ENCODE measurements at places on chromosomes 5 and 9. TPM values are rescaled to one million over a fixed set of nuclear protein-coding genes. Genes with fewer than 3 reads are reported as not detected.

Gene GALNT12
- 0.38 TPM for total RNA-seq

Gene C9
- not detected for total RNA-seq

Gene RMRP
- 10,677 TPM for total RNA-seq

Gene TMOD1
- total RNA-seq: 151 TPM

Gene PCDHGA3
- 22.9 TPM for total RNA-seq

- DNase-seq: peak; percentile 74
Observed at GRCh38 chr5:141369994-141370848, at the start of gene PCDHGB3. Gene PCDHGB3, plus strand, starts transcription at chr5:141370242. Its CDS starts 153 bp downstream, at chr5:141370395.

- no peak for DNase-seq
Observed at GRCh38 chr5:137051161-137051560, 448.0 kb downstream of the SPOCK1 start.

- no peak for DNase-seq
Observed at GRCh38 chr9:120464176-120464886, 115.6 kb downstream of the CDK5RAP2 start.

DNA sequence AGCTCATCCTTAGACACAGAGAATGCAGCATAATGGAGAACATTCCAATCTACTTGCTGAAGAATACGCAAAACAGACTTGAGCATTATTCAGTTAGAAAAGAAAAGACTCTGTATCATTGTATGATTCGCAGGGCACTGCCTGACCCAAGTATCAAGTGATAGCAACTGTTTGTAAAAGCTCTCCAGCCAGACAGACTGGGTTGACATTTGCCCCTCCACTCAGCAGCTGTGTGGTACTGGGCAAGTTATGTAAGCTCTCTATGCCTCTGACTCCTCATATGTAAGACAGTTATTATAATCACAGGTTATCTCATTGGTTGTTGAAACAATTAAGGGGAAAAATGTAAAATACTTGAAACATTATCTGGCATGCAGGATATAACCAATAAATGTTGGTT lies 505.0 kb downstream of the ELAVL2 start:
- no peak for DNase-seq

DNA sequence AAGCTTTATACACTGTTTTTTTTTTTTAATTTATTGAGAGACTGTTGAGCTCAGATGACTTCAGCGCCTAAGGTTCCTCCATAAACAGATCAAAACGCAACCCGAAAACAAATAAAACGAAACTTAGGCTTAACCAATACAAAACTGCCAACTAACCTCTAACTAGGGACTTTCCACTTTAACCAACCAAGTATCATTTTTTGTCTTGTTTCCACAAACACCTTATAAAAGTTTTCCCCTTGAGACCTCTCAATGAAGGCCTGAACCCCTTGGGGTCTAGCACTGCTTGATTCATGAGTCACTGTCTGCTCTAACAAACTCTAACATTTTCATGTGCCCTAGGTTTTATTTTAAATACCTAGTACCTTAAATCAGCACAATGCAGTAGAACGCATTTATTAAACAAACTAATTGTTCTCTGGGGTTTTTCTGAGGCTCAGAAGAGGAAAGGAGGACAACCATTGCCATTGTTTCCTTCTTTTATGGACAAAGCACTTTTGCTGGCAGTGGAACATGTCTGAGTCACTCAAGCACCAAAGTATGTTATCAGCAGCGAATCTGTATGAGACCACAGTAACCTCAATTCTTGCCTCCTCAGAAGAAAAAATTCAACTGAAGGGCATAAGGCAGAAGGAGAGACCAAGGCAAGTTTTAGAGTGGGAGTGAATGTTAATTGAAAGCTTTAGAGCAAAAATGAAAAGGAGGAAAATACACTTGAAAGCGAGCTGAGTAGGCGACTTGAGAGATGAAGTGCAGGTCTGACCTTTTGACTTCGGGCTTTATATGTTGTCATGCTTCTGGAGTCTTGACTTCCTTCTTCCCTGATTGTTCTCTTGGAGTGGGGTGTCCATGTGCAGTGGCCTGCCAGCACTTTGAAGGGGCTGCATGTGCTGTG lies 97.7 kb upstream of the HCN1 start:
- no peak for DNase-seq

Data from cardiac septum (tissue), 1 donor.